ENCODE measurements at places on chromosomes 4 and X.

DNA sequence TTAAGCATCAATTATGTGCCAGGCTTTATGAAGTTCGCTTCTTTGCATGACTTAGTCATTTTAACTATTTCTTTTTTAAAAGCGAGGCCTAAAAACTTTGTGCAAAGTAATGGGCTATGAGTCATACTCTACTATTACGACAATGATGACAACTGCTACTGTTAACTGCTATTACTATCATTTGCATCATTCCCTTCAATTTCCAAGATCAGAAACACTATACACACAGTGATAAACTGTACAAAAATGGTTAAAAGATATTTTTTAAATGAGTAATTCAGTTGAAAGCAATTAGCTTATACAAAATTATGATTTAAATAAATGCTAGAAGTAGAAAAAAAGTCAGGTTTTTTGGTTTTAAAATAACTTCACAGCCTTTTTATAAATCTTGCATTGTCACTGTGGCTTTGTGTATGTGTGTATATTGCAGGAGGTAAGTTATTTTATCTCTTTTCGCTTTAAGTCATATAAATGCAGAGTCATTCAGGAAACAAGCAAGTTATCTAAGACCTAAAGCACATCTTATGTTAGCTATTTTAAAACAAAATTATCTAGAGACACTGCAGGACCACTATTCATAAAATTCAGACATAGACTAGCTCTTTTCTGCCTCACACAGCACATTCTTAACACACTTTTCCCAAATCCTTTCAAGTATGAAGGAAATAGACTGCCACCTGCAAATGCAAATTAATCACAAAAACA is 18.5 kb upstream of the CXCL3 start:
- no peak for DNase-seq

DNA sequence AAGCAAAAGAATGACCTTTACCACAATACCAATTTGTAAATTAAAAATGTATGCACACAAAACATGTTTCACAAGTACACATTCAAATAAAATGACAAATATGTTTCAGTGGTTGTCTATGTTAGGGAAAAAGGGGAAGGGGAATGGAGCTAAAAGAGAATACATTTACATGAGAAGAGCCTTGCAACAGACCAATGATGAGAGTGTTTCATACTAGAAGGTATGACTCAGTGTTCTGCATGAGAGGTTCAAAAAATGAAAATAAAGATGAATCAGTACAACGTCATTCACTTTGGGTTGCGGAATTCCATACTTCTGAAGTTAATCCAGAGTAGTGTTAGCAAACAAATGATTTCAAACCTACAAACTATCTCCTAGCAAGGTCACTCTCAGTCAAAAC is 51.7 kb downstream of the RPGR start:
- no peak for DNase-seq

DNA sequence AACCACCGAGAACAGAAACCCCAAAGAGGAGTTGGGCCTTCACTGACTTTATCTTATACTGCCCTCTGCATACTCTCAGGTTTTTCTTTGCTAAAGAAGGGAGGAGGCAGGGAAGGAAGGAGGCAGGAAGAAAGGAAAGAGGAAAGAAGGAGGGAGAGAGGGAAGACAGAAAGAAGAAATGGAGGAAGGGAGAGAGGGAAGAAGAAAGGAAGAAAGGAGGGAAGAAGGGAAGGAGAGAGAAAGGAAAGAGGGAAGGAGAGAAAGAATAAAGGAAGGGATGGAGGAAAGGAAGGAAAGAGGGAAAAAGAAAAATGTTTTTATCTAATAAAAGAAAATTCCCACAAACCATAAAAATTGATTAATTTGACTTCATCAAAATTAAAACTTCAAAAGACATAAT is 294.6 kb downstream of the PTTG2 start:
- DNase-seq: no peak

GRCh38 chrX:124300405-124300804 is 32.1 kb upstream of the TEX13D start:
- DNase-seq: no peak

- peak; percentile 87 for DNase-seq
Measured at GRCh38 chr4:56301181-56301996, 85.9 kb downstream of the AASDH start.

GRCh38 chr4:12071316-12071715 is 642.6 kb upstream of the HS3ST1 start:
- DNase-seq: no peak

DNA sequence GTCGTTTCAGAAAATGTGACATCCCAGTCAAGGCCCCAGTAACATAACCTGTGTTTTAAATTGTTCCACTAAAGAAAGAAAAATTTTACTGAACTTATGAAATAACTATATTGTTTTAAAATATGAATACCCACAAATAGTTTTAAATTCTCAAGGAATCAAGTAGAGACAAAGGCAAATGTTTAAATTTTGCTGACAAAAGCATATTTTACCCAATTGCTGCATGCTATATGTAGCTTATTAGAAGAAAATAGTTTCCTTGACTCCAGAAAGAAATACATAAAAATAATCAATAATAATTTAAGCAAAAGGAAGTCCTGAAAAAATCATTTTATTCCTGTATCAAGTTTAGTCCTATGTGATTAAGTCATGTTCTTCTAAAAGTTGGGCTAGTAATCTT is 481.3 kb upstream of the ADGRL3 start:
- DNase-seq: no peak

GRCh38 chr4:127521463-127521862 is 111.3 kb upstream of the INTU start:
- DNase-seq: no peak

- no peak for DNase-seq
Measured at GRCh38 chr4:119646347-119647071, 17.9 kb upstream of the PDE5A start.

GRCh38 chr4:61493041-61493440 is 292.9 kb downstream of the ADGRL3 start:
- DNase-seq: no peak

DNA sequence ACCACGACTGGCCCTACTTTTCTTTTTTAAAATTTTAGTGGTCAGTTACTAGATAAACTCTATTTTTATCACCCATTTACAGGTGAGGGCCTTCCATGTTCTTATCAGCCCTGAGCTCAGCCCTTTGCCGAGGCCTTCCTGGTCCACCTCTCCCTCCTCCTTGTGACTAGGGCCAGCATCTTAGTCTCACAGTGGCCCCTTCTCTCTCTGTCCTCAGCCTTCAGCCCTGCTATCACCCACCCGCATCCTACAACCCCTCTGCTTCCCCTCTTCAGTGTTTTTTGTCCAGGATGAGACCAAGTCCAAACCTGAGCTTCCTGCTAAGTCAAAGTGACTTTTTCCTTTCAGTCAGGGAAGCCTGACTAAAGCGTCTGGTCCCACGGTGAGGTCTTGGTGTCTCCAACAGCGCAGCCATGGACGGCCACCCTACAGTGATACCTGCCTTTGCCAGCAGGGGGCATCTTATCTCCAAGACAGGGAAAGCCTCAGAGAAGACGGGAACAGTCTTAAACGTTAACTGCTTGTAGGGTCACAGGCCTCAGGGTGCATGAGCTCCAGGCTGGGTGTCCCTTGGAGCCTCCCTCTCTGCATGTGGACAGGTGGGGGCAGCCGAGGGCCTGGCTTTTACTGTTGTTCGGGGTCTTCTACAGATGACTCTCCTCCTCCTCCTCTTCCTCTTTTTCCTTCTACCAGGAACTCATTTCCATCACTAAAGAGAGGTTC is 11.7 kb upstream of the GAGE10 start:
- no peak for DNase-seq

DNA sequence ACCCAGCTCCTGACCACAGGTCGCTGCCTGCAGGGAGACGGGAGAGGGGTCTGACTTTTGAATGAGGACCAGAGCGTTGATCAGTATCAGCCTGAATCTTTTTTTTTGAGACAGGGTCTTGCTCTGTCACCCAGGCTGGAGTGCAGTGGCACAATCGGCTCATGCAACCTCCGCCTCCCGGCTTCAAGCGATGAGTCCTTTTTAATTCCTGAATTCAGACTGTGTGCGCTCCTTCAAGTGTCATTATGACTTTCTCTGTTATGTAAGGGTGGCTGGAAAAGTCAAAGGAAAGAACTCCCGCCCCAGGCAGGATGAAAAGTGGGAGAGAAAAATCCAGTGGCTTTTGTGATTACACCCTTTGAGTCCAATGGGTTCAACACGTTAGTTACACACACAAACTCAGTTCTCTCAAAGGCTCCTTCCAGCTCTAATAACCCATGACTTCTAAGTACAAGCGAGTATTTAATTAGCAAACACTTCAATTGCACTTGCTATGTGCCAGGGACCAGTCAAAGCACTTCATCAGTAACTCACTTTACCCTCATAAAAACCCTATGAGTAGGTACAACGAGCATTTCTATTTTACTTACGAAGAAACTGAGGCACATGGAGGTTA is 44.4 kb downstream of the PDHA1 start:
- DNase-seq: no peak

DNA sequence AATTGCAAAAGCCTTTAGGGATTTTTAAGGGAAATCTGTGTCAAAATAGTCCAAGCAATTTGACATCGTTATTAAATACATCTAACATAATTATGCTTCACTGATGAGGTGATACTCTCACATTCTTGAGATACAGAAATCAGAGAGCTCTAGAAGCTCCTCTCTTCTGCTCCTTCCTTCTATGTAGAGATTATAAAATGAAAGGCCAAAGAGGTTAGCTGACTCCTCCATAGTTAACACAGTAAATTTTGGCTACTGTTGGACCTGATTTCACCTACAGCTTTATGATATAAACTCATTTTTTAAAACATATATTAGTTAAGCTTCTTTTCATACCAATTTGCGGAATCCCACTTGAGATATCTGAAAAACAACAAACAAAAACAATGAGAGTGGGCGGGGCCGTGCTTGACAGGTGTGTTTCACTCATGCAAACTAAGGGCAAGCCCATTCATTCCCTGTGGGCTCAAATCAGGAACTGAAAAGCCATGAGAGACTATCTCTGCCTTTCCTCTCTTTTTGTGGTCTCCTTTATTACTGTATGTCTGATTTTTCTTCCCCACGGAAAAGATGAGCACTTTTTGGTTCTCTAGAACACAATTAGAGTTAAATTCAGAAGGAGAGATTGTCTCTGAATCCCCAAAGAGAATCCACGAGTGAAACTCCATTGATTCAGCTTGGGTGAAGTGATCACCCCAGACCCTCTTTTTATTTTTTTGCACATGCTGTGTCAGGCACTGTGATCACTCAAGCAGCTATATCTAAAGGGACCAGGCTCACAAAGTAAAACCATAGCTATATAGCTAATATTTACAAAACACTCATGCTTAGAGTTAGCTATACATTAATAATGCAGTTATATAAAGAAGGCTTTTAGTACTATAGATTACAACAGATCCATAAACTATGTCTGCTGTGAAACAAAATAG is 566.3 kb downstream of the IL15 start:
- no peak for DNase-seq

- DNase-seq: no peak
Measured at GRCh38 chr4:120922381-120923206, at the start of gene PRDM5. PRDM5 (minus strand) TSS chr4:120922726; CDS start chr4:120922608, 118 bp downstream.

- DNase-seq: no peak
Measured at GRCh38 chrX:104482757-104483156, 83.2 kb upstream of the IL1RAPL2 start.

GRCh38 chrX:32778965-32779364 is 432.4 kb downstream of the DMD start:
- no peak for DNase-seq

GRCh38 chrX:70454441-70455365 is 10.1 kb downstream of the DLG3 start:
- DNase-seq: no peak

DNA sequence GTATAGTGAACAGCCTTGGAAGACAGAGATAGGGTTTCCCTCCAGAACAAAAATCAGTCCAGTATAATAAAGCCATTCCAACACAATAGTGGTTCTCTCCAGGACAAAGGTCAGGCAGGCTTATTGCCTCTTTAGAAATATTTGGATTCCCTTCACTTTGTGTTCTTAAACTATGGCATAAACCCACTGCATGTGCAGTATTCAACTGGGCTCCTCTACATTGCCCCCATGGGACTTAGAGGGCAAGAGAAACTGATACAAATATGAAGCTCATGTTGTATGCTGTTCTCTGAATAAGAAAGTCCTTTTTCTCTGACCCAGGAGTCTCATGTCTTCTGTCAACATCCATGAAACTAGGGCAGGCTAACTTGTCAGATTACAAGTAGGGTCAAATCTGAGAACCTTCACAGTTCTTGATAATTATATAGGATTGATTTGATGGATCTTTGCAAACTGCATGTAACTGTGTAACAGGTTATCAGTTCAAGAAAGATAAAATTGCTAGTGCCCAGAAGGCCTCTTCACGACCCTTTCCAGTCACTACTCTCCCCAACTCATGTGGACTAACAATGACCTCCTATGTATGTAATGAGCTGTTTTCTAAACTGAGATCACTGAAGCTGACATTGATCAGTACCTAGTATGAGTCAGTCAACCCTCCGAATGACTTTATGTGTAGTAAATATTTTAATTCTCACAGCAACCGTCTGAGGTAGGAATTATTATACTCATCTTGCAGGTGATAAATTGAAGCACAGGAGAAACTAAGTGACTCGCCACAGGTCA is 31.9 kb upstream of the FAM9C start:
- no peak for DNase-seq

GRCh38 chr4:189870511-189871234 is 70.0 kb upstream of the FRG1 start:
- DNase-seq: no peak

DNA sequence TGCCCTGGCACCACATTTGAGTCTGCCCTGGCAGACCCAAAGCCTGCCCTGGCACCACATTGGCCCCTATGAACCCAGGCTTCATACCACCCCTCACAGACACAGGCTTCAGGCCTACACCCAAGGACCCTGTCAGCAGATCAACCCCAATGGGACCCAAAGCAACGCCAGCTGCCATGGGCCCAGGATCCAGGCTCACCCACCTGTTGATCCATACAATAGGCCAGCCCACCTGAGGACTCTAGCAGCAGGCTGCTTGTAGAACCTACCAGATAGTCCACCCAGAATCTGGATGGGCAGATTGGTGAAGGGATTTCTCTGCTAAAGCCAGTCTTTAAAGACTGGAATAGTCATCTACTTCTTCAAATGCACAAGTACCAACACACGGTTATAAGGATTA is 114.4 kb downstream of the LAS1L start:
- DNase-seq: no peak

DNA sequence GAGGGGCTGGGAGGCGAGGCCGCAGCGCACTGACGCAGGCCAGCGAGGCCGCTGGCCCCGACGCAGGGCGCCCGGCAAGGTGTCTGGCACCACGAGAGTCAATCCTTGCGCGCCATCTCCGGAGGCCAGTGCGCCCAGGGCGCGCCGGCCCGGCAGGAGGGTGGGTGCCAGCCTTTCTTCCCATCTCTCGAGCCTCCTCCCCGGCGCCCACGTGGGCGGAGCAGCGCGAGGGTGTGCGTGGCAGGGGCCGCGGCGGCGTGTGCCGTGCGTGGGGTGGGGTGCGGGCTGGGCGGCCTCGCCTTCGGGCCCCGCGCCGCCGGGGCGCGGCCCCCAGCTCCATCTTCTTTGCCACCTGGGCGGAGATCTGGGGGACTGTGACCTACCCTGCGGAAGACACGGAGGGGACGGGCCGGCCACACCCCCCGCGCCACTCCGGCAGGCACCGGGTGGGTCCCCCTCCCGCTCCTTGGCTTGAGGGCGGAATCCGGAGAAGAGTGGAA is 877 bp downstream of the JAKMIP1 start:
- DNase-seq: no peak

- DNase-seq: no peak
Measured at GRCh38 chrX:16739574-16739973, 20.2 kb downstream of the SYAP1 start.

GRCh38 chrX:11566789-11567188 is 98.9 kb downstream of the ARHGAP6 start:
- no peak for DNase-seq

Data from vagina (tissue), 2 donors.